ENCODE measurements at places on chromosomes 2 and 18.
A peak's percentile ranks its signal among the peaks of the same experiment; 100 is the strongest.

DNA sequence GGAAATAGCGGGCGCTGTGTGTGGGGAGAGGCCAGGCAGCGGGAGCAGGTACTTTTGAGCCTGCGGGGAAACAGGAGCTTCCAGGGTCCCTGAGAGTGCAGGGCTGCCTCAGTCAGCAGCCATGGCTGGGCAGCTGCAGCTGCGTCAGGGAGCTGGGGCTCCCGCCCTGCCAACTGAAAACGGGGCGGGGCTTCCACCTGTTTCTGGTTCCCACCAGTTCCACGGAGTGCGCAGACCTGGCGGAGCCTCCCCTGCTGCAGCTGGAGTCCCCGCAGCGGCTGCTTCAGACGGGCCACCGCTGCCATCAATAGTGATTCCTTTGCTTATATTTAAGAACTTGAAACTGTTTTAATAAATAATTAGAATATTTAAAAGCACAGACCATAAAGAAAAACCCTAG, 30.6 kb upstream of the RPRM start:
- no peak for DNase-seq

- no peak for DNase-seq
These were observed 180.2 kb upstream of the KLHL29 start for GRCh38 chr2:23204685-23205242.

- no peak for DNase-seq
These were observed 70.2 kb downstream of the AGAP1 start for GRCh38 chr2:235564066-235564465.

DNA sequence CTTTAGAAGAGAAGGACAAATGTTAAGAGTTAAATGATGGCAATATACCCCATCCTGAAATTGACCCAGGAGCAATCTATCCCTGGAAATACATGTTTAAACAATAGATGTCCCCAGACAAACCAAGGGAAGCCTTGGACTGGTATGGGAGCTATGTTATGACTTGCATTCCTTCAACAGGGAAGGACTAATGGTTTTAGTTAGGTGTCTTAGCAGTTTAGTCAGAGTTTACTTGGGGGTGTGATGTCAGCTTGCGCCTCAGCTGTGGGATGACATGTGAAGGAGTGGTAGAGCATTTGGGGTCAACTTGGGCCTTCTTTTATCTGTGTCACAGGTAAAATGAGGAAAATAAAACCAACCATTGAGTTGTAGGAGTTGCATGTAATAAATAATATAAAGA, 36.8 kb downstream of the SPC25 start:
- no peak for DNase-seq

DNA sequence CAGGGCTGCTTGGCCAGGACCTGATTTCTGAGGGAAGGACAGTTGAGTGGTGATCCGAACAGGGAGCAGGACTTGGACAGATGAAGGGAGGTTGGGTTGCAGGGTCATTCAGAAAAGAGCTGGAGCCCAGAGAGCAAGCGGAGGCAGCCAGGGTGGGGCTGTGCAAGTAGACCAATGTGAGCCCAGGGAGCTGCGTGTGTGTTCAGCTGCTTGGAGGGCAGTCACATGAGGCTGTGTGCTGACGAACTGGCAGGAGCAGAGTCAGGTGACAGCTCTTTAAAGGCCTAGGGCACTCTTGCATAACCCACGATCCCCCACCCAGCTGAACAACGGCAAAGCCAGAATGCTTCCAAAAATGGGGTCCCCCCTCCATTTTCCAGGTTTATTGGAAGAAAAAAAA, 4.6 kb upstream of the MLPH start:
- DNase-seq = no peak

GRCh38 chr18:37322492-37323035, 243.0 kb downstream of the CELF4 start:
- DNase-seq = peak; percentile 38

GRCh38 chr2:26846334-26847306, 1.3 kb upstream of the DPYSL5 start:
- DNase-seq = peak; percentile 79

- DNase-seq = no peak
These were observed 172.9 kb downstream of the LRP1B start for GRCh38 chr2:141957827-141958450.

DNA sequence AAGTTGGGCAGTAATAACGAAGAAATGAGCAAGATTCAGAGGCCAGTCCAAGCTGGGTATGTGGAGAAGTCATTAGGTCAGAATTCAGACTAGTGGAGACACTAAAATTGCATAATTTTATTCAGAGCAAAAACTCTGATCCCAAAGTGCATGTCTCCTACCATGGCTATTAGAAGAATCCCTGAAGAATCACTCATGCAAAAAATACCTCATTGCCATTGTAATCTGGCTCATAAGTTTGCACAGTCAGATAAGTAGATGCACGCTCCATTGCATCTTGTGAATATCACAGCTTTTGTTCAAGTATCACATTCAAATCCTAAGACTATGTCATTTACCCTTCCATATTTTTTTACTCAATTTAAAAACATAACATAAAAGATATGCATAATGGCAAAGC, 692.2 kb upstream of the KLHL29 start:
- DNase-seq = no peak

DNA sequence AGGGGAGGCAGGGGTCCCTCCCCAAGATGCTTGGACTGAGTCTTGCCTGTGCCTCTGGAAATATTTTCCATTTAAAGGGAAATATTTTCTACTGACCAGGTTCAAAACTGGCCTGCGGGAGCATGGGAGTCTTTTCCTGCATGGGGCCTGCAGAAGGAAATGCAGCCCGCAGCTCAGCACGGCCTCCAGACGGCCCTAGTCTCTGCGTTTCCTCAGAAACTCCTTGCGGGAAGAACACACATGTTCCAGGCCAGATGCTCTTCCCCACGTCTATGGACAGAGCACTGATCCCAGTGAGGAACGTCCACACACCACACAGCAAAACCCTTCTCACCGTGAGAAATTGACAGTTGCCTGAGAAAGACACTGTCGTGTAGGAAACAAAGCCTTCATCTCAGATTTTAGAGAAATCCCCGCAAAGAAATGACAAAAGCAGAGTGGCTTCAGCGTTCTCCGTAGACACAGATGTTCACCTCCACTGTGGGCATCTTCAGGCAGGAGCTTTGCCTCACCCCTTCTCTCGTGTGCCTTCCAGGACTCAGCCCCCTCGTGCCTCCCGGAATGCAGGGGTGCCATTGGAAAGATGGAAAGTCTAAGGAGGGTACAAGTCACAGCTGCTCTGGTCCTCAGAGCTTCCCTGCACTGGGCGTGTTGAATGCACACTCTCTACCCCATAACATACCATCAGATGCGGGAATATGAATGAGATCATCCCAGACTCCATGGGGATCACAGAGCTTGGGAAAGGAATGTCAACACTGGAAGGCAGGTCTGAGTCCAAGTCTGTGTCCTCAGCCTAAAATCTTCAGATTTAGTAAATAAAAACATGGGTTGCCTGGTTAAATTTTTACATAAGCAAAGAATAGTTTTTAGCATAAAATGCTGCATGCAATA, 438.7 kb upstream of the SALL3 start:
- no peak for DNase-seq

GRCh38 chr2:166117491-166117890, 10.3 kb downstream of the SCN1A start:
- DNase-seq = no peak

- DNase-seq = no peak
These were observed 622 bp downstream of the RAB12 start for GRCh38 chr18:8609659-8610458.

DNA sequence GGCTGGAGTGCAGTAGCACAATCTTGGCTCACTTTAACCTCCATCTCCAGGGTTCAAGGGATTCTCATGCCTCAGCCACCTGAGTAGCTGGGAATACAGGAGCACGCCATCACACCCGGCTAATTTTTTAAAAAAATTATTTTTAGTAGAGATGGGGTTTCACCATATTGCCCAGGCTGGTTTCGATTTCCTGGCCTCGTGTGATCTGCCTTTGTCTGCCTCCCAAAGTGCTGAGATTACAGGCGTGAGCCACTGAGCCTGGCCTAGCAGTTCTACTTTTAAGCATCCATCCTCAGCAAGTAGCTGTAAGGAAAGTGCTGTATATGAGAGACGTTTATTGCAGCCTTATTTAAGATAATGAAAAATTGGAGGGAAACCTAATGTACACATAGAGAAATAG, 79.7 kb downstream of the ZDBF2 start:
- DNase-seq = no peak
